ENCODE measurements at places on chromosomes 2 and 18.

- DNase-seq, result no peak
These were observed 100.8 kb downstream of the GPR39 start for GRCh38 chr2:132517386-132517785.

- DNase-seq, result no peak
These were observed 11.9 kb upstream of the NMUR1 start for GRCh38 chr2:231542136-231542535.

- peak; percentile 0 for DNase-seq
These were observed 173.7 kb downstream of the NR4A2 start for GRCh38 chr2:156158808-156159207.

DNA sequence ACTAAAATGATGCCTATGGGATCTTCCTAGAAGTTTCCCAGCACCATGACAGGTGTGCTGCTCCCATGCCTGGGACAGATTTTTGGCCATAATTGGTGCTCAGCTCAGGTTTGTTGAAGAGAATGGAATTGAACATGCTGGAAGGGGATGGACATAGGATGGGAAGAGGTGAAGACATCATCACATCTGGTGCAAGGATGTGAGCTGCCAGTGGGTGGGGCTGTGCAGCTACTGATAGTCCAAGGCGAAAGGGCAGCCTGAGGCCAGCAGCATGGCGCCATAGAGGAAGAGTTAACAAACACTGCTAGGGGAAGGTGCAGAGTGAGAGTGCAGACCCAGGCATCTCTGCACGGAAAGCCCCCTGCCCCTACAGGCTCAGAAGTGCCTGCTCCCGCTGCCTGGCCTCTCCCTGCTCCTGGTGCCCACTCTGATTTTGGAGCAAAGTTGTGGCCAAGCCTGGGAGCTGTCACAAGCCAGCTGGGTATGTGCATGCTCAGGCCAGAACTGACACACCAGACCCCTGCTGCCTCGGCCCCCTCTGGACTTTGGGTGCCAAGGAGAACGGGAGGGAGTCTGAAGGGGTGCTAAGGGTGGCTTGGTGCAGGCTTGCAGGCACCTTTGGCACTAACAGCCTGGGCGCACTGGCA lies 178.6 kb downstream of the ZBTB7C start:
- DNase-seq, result peak; percentile 7

GRCh38 chr18:4203568-4204437 lies 251.3 kb downstream of the DLGAP1 start:
- DNase-seq, result no peak

- no peak for DNase-seq
These were observed 264.7 kb upstream of the ATP5MC3 start for GRCh38 chr2:175446201-175446600.

DNA sequence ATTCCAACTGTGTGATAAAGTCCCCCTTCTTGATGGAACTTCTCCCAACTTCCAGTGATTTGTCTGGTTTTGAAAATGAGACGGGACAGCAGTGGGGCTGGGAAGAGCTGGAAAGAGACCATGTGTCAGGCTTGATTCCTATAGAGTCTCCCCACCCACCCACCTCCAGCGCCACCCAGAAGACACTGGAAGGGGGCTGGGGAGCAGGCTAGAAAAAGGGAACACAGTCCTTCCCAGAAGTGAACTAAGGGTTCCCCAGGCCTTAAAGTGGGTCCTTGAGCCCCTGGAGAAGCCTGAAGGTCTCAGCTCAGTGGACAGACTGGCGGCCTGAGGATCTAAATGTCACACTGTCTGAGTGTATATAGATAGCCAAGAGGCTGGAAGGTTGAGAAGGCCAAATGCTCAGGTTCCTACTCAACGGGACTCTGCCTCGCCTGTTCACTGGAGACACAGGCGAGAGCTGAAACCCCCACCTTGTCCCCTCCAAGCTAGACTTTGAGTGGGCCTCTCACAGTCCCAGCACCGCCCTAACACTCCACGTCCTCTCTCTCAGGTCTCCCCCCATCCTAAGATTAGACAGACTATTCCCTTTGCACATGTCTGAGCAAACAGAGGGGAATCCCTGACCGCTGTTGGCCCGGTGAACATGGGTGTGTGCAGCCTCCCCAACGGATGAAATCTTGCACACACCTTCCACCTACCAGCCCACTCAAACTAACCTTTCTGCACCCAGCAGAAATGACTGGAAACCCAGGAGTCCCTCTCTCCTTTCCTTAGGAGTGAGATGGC lies 1.6 kb downstream of the PKDCC start:
- no peak for DNase-seq

- DNase-seq, result no peak
These were observed 166.9 kb upstream of the OSR1 start for GRCh38 chr2:19525313-19525712.

GRCh38 chr2:164662066-164662465 lies 40.8 kb upstream of the GRB14 start:
- DNase-seq, result no peak

DNA sequence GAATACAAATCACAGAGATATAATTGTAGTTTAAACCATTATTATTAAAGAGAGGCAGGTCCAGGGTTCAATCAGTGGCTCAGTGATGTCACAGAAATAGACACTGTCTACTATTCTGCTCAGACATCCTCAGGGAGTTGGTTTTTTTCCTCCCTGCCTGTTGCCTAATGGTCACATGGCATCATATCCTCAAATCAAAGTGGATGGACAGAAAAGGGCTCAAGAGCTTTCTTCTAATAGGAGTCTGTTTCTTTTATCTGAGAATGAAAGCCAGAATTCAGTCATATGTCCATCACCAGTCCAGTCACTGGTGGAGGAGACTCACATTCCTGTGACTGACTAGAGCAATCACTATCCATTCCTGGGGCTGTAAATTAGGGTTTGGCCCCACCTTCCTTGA lies 27.9 kb upstream of the EPC2 start:
- no peak for DNase-seq

All from NCI-H187 treated with DMSO at 0.1 percent for 48 hours (cell line).